ENCODE measurements at places on chromosomes 12 and 14.

- no peak overlapping the region for H3K4me3 ChIP-seq
- H3K36me3 ChIP-seq, result no peaks in the 10 kb centered on the region
- H3K27me3 ChIP-seq, result no peaks in the 10 kb centered on the region
- peaks cover 4% of the 10 kb centered on the region for H3K4me1 ChIP-seq
- no peak overlapping the region for H3K27ac ChIP-seq
- peak; percentile 6 for DNase-seq
Measured at GRCh38 chr14:97977651-97978261, 1180.6 kb downstream of the VRK1 start.

DNA sequence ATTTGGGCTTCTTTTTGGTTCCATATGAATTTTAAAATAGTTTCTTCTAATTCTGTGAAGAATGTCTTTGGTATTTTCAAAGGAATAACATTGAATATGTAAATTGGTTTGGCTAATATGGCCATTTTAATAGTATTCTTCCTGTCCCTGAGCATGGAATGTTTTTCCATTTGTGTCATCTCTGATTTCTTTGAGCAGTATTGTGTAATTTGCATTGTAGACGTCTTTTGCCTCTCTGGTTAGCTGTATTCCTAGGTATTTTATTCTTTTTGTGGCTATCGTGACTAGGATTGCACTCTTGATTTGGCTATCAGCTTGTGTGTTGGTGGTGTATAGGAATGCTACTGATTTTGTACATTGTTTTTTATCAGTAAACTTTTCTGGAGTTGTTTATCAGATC is 601.9 kb downstream of the SNAPC1 start:
- H3K27me3 ChIP-seq, result no peaks in the 10 kb centered on the region
- H3K36me3 ChIP-seq, result no peaks in the 10 kb centered on the region
- no peaks in the 10 kb centered on the region for H3K4me1 ChIP-seq
- DNase-seq, result no peak
- H3K27ac ChIP-seq, result no peak overlapping the region

DNA sequence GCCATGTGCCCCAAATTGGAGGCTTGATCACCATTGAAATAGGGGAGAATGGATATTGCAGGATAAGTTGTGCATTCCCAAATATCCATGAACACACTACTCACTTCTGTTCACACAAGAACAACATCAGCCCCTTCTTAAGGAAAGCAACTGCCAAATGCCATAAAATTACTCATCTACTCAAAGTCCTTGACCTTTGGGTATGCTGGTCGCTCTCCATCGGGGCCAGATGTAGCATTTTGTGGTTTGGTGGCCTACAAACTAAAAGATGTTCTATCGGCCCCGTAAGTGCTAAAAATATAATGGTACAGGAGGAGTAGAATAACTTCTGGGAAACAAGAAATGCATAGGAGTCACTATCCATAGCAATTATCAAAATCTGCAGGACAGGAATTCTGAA is 362.6 kb downstream of the AEBP2 start:
- no peak overlapping the region for H3K4me3 ChIP-seq
- no peak for DNase-seq
- H3K27me3 ChIP-seq, result no peaks in the 10 kb centered on the region
- H3K4me1 ChIP-seq, result no peaks in the 10 kb centered on the region
- H3K36me3 ChIP-seq, result no peaks in the 10 kb centered on the region

DNA sequence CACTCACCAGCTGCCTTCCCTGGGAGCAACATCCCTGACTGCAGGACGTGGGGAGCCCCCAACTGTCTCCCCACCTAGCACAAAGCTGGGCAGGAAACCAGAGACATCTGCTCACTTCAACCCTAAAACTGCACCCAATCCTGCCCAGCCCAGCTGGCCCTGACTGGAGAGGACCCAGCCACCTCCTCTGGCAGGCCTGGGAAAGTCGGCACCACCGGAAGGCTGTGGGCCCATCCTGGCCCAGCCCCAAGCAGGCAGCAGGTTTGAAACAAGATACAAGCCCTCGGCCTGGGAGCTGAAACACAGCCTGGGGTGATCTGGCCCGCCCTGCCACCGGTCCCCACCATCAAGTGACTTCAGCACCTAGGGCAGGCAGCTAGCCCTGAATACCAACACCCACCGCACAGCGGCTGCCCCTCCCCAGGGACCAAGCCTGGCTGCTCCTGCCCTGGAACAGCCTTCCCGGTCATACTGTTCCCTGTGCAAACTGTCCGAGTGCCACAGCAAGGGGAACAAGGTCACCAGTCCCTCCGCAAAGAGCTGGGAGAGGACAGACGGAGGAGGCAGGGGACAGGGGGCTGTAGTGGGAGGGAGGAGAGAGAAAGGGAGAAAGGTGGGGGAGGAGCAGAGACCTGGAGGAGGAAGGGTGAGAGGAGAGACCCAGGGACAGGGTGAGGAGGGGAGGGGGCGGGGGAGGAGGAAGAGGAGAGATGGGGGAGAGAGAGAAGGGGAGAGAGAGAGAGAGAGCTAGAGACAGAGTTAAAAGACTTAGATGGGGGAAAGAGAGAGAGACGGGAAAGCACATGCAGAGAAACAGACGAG is 115.7 kb downstream of the RFLNA start:
- H3K27ac ChIP-seq, result peak overlapping the region; percentile 89
- H3K4me3 ChIP-seq, result no peak overlapping the region
- H3K27me3 ChIP-seq, result no peaks in the 10 kb centered on the region
- H3K36me3 ChIP-seq, result no peaks in the 10 kb centered on the region
- H3K4me1 ChIP-seq, result peaks cover 11% of the 10 kb centered on the region

DNA sequence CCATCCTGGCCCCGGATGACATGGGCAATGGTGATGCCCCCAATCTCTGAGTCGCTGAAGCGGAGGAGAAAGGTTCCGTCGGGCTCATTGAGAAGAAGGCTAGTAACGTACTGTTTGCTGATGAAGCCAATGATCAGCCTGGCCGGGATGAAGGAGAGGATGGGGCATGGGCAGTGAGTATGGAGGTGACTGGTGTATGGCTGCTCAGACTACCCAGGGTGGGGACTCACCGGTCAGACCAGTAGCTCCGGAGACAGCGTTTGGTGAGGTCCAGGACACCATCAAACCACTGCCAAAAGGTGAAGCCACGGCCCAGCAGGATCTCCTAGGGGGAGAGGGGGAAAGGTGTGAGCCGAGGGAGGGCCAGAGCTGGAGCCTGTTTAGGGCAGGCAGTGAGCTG is 10.9 kb downstream of the NAB2 start:
- peaks cover 5% of the 10 kb centered on the region for H3K4me1 ChIP-seq
- H3K27me3 ChIP-seq, result no peaks in the 10 kb centered on the region
- no peak overlapping the region for H3K4me3 ChIP-seq
- DNase-seq, result no peak
- peaks cover 4% of the 10 kb centered on the region for H3K36me3 ChIP-seq

DNA sequence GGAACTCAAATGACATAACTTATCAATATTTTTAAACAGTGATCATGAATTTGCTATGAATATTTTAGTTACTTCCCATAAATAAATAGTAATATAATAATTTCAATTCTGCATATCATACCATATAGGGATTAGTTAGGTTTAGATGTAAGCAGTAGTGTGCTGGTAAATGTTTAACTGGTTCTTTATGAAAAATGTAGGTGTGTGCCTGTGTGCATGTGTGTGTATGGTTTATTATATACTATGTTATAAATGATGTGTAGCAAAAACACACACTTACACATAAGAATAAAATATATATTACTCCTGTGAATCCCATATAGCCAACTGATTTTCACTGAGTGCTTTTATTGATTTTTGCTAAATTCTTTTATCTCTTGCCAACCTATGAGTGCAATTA is 14.0 kb upstream of the BHLHE41 start:
- H3K27me3 ChIP-seq, result peaks cover 38% of the 10 kb centered on the region
- H3K4me1 ChIP-seq, result no peaks in the 10 kb centered on the region
- no peaks in the 10 kb centered on the region for H3K36me3 ChIP-seq
- H3K27ac ChIP-seq, result no peak overlapping the region
- no peak overlapping the region for H3K4me3 ChIP-seq
- DNase-seq, result no peak

DNA sequence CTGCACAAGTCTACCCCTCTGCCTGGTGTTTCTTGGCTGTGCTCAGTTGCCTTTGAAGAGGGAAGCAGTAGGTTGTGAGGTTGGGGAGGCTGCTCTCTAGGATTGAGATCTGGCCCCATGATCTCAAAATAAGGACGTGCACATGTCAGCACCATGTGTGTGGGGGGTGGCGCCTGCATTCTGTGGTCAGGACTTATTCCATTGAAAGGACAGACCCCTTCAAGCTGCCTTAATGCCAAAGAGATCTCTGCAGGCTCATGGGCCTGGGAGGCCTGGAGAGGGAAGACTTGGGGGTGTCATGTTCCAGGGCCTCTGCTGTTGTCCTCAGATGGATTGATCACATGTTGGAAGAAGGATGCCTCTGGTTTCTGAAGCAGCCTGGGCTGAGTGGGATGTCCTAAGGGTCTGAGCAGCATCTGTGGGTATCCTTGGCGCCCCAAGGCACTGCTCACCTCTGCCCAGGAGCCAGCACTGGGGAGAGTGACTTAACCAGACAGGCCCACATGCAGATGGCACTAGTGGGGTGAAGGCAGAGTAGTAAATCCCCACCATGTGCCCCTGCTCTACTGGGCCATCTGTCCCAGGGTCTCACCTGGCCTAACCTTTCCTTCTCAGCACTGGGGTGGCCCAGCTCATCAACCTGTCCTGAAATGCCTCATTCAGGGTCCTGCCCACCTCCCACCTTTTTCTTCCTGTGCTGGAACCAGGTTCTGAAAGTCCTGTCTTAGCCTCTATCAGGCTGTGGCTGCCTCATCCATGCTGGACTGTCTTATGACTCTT is 118.9 kb downstream of the ADGRD1 start:
- H3K27ac ChIP-seq, result no peak overlapping the region
- H3K27me3 ChIP-seq, result no peaks in the 10 kb centered on the region
- H3K4me3 ChIP-seq, result no peak overlapping the region
- H3K4me1 ChIP-seq, result no peaks in the 10 kb centered on the region
- no peak for DNase-seq

- H3K4me3 ChIP-seq, result no peak overlapping the region
- H3K36me3 ChIP-seq, result no peaks in the 10 kb centered on the region
- no peak for DNase-seq
- H3K27me3 ChIP-seq, result no peaks in the 10 kb centered on the region
- no peak overlapping the region for H3K27ac ChIP-seq
Measured at GRCh38 chr12:89932954-89933353, 224.3 kb upstream of the ATP2B1 start.

- DNase-seq, result no peak
- no peak overlapping the region for H3K27ac ChIP-seq
- no peaks in the 10 kb centered on the region for H3K36me3 ChIP-seq
- no peaks in the 10 kb centered on the region for H3K27me3 ChIP-seq
- H3K4me3 ChIP-seq, result no peak overlapping the region
- H3K4me1 ChIP-seq, result peaks cover 3% of the 10 kb centered on the region
Measured at GRCh38 chr12:39779768-39780340, 160.3 kb upstream of the ABCD2 start.

- no peak overlapping the region for H3K4me3 ChIP-seq
- H3K27ac ChIP-seq, result no peak overlapping the region
- no peak for DNase-seq
- no peaks in the 10 kb centered on the region for H3K36me3 ChIP-seq
Measured at GRCh38 chr12:46835785-46836184, 10.0 kb upstream of the SLC38A4 start.

DNA sequence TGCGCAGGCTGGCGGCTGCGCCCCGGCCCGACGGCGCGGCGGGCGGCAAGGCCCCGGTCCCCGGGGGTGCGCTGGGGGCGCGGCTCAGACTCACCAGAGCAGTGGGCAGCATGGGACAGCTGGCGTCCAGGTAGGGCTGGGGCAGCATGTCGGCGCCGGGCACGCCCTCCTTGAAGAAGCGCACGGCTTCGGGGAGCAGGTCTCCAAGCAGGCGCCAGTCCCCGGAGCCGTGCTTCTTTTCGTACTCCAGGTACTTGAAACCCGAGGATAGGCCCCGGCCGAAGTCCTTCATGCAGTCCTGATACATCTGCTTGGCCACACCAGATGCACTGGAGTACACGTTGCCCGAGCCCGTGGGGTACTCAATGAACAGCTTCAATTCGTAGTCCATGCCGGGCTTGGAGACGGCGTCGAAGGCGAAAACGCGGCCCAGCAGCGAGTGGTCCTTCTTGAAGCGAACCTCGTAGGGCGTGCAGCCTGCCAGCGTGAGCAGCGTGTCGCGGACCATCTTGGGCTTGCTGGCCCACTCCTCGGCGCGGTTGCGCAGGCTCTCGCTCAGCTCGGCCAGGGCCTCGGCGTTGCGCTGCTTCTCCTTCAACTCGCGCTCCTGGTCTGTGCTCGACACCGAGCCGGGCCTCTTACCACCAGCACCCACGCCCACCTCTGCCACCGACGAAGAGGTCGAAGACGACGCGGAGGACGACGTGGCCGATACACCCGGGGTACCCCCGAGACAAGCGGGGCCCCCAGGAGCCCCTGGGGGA is 2.2 kb downstream of the IRF2BPL start:
- DNase-seq, result peak; percentile 60
- peak overlapping the region; percentile 96 for H3K27ac ChIP-seq
- peaks cover 33% of the 10 kb centered on the region for H3K4me1 ChIP-seq

DNA sequence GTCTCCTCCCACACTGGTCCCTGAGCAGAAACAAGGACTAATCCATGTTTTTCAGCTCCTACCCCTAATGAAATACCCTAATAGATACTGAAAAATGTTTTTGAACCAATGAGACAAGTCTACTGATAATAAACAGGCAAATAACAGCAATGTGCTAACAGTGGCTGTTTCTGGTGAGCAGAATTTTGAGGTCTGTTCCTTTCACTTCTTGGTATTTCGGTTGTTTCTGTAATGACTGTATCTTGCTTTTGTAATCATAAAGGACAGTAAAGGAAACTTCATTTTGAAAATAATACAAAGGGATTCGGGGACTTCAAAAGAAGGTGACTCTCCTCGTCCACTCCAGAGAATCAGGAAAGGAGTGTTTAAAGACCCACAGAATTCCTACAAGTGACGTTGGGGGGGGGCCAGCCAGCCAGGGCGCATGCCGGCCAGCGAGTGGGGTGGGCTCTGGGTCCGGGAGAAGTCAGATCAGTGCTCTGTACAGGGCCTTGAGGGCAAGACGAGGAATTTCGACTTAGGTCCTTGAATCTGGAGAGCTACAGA is 1.1 kb upstream of the CD9 start:
- H3K27me3 ChIP-seq, result peaks cover 52% of the 10 kb centered on the region
- H3K27ac ChIP-seq, result no peak overlapping the region
- H3K4me1 ChIP-seq, result no peaks in the 10 kb centered on the region
- DNase-seq, result no peak

- H3K4me1 ChIP-seq, result no peaks in the 10 kb centered on the region
- peaks cover 95% of the 10 kb centered on the region for H3K27me3 ChIP-seq
- H3K36me3 ChIP-seq, result no peaks in the 10 kb centered on the region
- DNase-seq, result no peak
- H3K4me3 ChIP-seq, result no peak overlapping the region
Measured at GRCh38 chr12:54068418-54069070, 14.9 kb downstream of the HOXC4 start.

All from cardiac muscle cell (in vitro differentiated cells and primary cell).